Activated CD8-positive, alpha-beta memory T cell treated with anti-CD3 and anti-CD28 coated beads for 36 hours (primary cell): ENCODE measurements at places on chromosomes 12 and 14. TPM values are rescaled to one million over a fixed set of nuclear protein-coding genes. Genes with fewer than 3 reads are reported as not detected.

The DNAI7 gene
- total RNA-seq, result 0.10 TPM

The MYO1A gene
- 2.0 TPM for total RNA-seq

The METTL1 gene
- 69.1 TPM for total RNA-seq

The LALBA gene
- not detected for total RNA-seq
